ENCODE measurements at places on chromosomes 4 and X. TPM values are rescaled to one million over a fixed set of nuclear protein-coding genes. Genes with fewer than 3 reads are reported as not detected.

- no peak for DNase-seq
Measured at GRCh38 chrX:30572004-30572403, 5.6 kb downstream of the TASL start.

- no peak for DNase-seq
Measured at GRCh38 chr4:40940317-40940741, 190.6 kb downstream of the NSUN7 start.

The MEPE gene
- polyA plus RNA-seq, result not detected

GRCh38 chrX:11437642-11438379 is 144.6 kb downstream of the AMELX start:
- peak; percentile 80 for DNase-seq

- DNase-seq, result peak; percentile 71
Measured at GRCh38 chrX:119273420-119274192, 37.5 kb downstream of the PGRMC1 start.
